Kidney (tissue), 22 donors: ENCODE measurements at places on chromosomes 1 and 21. TPM values are rescaled to one million over a fixed set of nuclear protein-coding genes. Genes with fewer than 3 reads are reported as not detected.

HEYL gene
- total RNA-seq, result 32.8 TPM

PLPP3 gene
- 107 TPM for total RNA-seq

TAS1R3 gene
- total RNA-seq, result 1.3 TPM

DNA sequence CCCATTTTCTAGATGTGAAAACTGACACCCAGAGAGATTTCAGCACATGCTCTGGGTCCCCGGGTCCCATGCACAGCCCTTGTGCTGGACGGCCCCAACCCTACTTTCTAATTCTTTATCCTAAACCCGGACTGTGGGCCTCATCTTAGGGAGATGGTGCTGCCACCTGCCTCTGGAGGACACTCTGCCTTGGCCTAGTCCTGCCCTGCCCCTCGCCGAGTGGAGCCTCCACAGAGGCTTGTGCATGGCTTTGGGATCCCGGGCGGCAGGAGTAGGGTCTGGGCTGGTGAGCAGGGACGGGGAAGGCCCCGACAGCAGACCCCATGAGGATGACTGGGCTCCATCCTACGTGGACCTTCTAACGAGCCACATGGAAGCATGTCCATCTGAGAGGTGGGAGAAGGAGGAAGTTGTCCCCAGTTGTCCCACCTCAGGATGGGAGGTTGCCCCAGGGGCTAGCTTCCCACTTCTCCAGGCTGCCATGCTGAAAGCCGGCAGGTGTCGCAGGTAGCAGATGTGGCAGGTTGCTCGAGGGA lies 12.4 kb downstream of the MX2 start:
- no peak for DNase-seq
- H3K4me3 ChIP-seq, result no peak overlapping the region
- no peaks in the 10 kb centered on the region for H3K27me3 ChIP-seq
- H3K36me3 ChIP-seq, result no peaks in the 10 kb centered on the region

GRCh38 chr1:67299296-67299695 lies 8.4 kb upstream of the IL12RB2 start:
- DNase-seq, result no peak
- H3K27me3 ChIP-seq, result no peaks in the 10 kb centered on the region
- H3K4me3 ChIP-seq, result no peak overlapping the region
- H3K27ac ChIP-seq, result no peak overlapping the region
- no peaks in the 10 kb centered on the region for H3K36me3 ChIP-seq
- no peaks in the 10 kb centered on the region for H3K4me1 ChIP-seq
